ENCODE measurements at places on chromosomes 7 and 10.

DNA sequence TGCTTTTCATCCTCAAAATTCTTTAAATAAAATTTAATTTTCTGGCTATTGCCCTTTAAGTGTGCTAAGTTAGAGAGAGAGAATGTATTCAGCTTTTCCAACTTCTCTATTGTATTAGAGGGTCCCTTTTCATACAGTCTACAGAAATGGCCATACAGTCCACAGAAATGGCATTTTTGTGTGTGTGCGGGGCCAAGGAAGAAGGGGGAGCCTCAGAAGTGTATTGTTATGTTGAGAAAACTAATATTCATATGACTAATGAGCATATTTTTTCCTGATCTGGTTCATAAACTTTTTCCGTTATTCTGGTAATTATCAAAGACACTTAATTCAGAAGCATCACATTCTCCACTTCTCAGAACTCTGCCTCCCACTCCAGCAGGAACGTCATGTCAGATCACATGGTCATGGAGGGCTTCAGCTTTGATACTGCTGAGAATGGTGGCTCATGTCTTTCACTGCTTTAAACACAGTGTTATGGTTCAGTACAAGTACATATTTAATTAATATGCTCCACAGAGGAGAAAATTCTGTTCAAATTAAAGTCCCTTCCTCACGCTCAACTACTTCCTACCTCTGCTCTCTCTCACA is 37.1 kb downstream of the ELMO1 start:
- DNase-seq, result peak; percentile 60

- peak; percentile 56 for DNase-seq
These were observed 2.4 kb downstream of the GATA3 start for GRCh38 chr10:8056871-8057331.

DNA sequence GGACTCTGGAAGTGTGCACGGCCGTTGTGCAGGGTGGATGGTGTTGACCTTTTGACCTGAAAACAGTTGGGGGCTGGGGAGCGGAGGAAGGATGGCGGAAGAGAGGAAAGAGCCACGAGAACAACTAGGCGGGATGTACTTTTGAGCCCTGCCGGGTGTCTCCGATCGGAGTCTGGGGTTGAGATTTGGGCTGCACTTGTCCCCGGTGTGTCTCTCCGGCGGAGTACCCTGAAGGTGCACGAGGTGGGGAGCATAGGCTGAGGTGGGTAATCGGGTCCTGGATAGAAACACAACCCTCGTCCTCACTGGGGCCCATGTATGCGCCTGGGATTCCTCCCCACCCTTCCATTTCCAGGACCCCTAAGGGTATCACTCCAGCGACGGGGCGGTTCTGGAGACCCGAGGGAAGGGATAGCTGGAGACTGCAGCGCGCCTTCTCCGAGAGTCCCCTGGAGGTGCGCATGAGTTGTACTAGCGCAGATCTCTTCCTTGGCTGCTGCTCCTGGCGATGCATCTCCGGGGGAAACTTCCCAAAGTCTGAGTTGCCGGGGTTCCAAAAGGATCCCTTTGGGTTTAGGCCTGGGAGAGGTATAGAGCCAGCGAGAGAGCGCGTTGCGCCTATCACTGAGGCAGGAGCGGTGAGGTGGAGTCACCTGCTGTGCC is 4.6 kb upstream of the HMX2 start:
- DNase-seq, result peak; percentile 14

- DNase-seq, result no peak
These were observed at the start of gene SHH for GRCh38 chr7:155811895-155812761. TSS of gene SHH (minus strand) at chr7:155812463. CDS start at chr7:155812122, 341 bp downstream.

DNA sequence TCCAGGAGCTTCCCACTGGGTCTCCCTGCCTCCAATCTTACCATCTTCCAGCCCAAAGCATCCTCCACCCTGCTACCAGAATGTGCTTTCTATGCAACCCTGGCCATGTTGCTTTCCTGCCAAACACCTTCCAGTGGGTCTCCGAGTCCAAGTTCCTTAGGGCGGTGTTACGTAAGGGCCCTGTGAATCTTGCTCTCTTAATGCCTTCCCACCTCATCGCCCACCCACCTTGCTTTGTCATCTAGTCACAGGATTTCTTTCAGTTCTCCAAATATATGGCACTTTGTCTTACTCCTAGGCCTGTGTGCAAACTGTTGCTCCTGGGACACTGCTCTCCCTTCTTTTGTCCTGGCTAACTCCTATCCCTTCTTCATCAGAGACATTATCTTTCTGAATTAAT is 344.5 kb downstream of the RPS24 start:
- no peak for DNase-seq

- no peak for DNase-seq
These were observed 17.2 kb upstream of the GIMAP8 start for GRCh38 chr7:150432915-150433892.

- no peak for DNase-seq
These were observed 72.0 kb downstream of the KMT2C start for GRCh38 chr7:152363798-152364197.

DNA sequence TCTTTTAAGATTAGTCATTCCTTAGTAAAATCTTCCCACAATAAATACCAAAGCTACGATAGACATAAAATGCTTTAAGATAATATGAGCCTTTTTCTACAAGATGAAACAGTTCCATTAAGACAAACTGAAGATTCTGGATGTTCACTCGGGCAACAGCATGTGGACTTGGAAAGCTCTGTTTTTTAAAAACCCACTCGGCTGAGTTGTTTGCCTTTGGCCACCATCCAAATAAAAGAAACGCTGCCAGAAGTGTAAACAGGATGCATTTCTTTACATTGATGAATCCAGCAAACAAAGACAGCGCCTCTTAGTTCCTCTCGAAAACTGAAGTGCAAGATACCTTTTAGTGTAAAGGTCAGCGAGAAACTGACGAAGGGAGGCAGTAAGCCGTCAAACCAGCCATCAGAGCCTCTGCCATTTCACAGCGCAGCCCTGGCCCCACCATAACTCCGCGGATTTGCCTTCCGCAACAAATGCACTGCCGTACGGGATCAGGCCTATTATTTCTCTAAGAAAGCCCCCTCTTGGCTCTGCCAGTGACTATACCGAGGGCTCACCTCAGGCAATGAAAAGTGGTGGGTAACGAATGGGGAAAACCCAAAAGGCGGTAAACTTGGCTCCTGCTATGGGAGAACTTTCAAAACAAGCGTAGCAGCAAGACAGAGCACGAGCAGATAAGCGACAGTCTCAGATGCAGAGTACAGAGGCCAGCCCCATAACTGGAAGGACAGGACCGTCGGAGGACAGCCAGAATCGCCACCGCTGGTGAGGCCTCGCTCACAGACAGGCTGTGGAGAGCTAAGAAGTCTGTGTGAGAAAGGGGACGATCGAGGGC is 41.4 kb downstream of the GNA12 start:
- no peak for DNase-seq

- DNase-seq, result no peak
These were observed 137.2 kb downstream of the LRMDA start for GRCh38 chr10:75568450-75569130.

DNA sequence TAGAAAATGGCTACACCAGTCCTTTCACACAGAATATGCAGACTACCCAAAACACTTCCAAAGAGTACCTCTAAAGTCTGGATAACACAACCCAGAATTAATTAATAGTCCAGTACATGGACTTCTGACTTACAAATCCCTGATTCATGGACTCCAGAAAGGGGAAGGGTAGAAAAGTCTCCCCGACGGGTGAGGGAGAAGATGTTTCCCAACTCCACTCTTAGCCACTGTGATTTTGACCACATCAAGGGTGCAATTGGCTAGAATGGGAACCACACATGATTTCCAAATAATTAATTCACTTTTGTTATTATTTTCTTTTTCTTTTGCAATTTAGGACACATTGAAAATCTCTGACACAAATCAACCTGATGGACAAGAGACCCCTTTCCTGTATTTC is 1.4 kb downstream of the TMEM130 start:
- DNase-seq, result no peak

DNA sequence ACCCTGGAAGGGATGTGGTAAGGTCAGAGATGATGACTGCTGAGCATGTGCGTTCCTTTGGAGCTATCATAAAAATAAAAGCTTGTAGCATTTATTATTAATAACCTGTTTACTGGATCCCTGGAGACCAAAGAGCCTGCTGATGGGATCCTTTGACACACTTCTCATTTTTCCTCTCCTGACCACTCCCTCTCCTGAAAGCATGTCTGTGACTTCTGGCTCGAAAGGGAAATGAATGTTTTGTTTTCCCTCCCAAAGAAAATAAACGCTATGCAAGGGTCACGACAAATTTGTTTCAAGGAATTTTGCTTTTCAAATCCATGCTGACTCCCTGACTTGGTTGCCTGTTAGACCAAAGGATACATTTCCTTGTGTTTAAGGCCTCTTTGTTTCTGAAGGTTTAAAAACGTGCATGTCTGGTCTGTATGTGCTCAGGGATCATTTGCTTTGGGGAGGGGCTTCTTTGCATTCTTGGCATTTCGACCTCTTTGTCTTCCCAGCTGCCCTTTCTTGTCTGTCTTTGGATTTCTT is 185.1 kb upstream of the AGK start:
- no peak for DNase-seq

Measured in stimulated activated naive CD8-positive, alpha-beta T cell treated with anti-CD3 and anti-CD28 coated beads, Interleukin-15, Interleukin-2, amounts not matched to agents 100 U/mL and 50 U/mL, for 24 hours (primary cell).